Psoas muscle (tissue), 8 donors: ENCODE measurements at places on chromosomes 3 and 15. TPM values are rescaled to one million over a fixed set of nuclear protein-coding genes. Genes with fewer than 3 reads are reported as not detected.

Gene BSN
- 0.22 TPM for total RNA-seq

Gene SLC9C1
- total RNA-seq: 0.10 TPM

Gene RTP3
- total RNA-seq: not detected

Gene GPR27
- total RNA-seq: 1.2 TPM

Gene CLDN18
- not detected for total RNA-seq
